ENCODE measurements at places on chromosomes 1 and 21. TPM values are rescaled to one million over a fixed set of nuclear protein-coding genes. Genes with fewer than 3 reads are reported as not detected.
A peak's percentile ranks its signal among the peaks of the same experiment; 100 is the strongest.

PROK1 gene
- total RNA-seq, result not detected

CYYR1 gene
- total RNA-seq, result 4.7 TPM

OXCT2 gene
- total RNA-seq, result 0.36 TPM

MEX3A gene
- total RNA-seq, result 32.9 TPM

BTBD8 gene
- 1.4 TPM for total RNA-seq

KRTAP10-7 gene
- total RNA-seq, result not detected

SH2D2A gene
- total RNA-seq, result 0.89 TPM

C1orf94 gene
- 0.70 TPM for total RNA-seq

CSTB gene
- 27.7 TPM for total RNA-seq

RNF207 gene
- total RNA-seq, result 7.4 TPM

DISP1 gene
- total RNA-seq, result 4.1 TPM

FCGR2B gene
- total RNA-seq, result not detected

ARHGEF19 gene
- 5.7 TPM for total RNA-seq

AKR7A2 gene
- total RNA-seq, result 33.9 TPM

SPRR2B gene
- total RNA-seq, result not detected

IL24 gene
- total RNA-seq, result not detected

FYB2 gene
- 0.26 TPM for total RNA-seq

LYSMD1 gene
- total RNA-seq, result 9.5 TPM

BNIPL gene
- total RNA-seq, result 0.29 TPM

DNA sequence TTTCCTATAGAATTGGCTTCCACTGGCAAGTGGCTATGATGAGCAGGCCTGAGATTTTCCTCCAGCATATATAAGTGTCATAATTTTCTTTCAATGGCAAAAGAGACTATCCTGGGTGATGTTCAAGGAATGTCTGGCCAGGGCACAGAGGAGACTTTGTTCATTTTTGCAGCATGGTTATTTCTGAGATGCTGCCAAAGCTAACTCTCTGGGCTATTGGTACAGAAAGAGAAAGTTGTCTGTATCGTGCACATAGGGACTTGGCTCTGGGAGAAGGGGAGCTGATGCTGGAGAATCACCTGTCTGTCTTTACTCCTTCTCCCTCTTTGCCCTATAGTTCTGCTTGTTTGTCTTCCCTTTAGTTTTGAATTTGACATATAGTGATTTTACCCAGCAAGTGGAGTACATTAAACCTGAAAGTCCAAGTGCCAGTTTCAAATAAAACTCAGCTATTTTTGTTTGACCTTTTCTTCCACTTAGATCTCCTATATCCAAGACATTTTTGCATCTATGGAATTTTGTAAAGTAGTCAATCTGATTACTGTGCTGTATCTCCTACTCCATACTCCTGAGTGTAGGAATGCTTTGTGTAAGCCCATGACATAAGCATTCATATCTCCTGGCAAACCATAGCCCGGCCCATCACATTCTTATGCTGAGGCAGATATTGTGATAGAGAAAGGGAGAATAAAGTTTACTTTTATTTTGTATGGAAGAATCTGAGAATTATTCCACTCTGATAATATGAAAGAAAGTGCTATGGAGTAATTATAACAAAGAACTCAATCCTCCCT is 3.9 kb downstream of the FNDC7 start:
- DNase-seq, result peak; percentile 26

- DNase-seq, result no peak
Measured at GRCh38 chr1:155850345-155850744, 6.7 kb downstream of the GON4L start.

DNA sequence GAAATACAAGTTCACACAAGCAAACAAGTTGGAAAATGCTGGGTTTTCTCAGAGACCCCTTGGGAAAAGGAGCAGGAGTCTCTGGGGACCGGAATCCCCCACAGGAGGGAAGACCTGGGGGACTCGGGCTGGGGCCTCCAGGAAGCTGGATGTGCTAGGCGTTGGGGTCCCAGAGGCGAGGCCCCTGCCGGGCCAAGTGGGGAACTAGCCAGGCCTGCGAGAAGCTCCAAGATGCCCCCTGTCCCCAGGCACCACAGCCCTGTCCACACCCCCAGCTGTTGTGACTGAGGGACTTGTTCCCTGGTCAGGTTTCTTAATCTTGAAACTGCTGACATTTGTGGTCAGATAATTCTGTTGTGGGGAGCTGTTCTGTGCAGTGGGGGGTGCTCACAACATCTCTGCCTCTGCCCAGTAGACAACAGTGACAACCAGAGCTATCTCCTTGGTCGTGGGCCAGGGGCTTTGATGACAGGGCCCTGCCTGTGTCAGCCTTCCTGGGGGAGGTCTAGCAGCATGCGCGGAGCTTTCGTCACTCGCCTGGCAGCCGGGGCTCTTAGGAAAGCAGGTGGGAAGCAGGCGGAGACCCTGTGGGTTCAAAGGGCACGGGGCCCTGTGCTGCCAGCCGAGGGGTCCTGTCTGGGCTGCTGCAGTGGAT is 126.4 kb upstream of the ARHGEF16 start:
- no peak for DNase-seq

DNA sequence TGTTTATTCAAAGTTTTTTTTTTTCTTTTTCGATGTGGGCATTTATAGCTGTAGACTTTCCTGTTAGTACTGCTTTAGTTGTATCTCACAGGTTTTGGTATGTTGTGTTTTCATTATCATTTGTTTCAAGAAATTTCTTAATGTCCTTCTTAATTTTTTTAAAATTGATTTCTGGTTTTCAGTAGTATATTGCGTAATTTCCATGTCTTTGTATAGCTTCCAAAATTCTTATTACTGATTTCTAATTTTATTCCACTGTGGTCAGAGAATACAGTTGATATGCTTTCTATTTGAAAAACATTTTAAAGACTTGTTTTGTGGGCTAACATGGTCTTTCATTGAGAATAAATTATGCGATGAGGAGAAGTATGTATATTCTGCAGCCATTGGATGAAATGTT is 463.2 kb upstream of the B3GALT2 start:
- DNase-seq, result no peak

GRCh38 chr1:21673277-21673780 is 4.2 kb upstream of the RAP1GAP start:
- peak; percentile 68 for DNase-seq

GRCh38 chr1:6385488-6386191 is 7.9 kb downstream of the ACOT7 start:
- DNase-seq, result peak; percentile 72

DNA sequence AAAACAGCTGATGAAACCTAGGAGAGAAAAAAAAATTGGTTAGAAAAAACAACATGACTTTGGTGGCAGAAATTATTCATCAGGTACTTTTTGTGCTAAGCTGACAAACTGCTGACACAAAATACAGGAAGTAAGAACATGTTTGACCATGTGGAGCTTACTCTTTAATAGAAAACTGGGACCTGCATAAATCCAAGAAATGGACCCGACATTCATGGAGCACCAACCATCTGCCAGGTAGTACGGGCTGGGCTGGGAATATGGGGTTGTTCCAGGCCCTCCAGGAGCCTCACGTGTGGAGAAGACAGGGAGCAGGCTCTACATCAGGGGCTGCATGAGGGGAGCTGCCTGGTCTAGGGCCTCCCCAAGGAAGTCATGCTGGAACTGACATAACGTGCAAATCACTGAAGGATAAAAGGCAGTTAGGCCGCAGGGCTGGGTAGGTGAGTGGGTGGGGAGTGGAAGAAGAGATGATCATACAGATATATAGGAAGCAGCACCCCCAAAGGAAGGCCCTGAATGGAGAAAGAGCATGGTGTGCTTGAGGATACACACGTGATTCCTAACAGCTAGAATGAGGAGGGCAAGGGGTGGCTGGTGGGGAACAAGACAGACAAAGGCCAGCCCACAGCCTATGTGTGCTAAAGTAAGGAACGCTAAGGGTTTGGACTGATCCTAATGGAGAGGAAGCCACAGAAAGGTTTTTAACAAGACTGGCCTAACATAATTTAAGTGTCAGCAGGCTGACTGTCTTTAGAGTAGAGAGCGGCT is 26.1 kb downstream of the CD58 start:
- no peak for DNase-seq

GRCh38 chr1:188065917-188066316 is 1237.2 kb downstream of the PLA2G4A start:
- no peak for DNase-seq

DNA sequence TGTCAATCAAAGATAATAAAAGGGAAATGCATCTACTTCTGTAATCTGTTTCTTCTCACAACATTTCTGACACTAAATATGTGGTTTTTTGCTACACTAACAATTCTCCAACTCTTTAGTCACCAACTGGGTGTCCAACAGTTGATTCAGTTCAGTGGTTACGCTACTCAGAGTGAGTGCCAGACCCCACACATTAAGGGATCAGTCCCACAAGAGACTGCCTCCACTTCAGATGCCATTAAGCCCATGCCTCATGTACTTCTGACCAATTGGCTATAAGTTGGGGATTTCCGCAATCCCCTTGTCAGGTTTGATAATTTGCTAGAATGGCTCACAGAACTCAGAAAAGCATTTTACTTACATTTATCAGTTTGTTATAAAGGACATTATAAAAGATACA is 28.4 kb downstream of the RNF2 start:
- peak; percentile 73 for DNase-seq

GRCh38 chr1:227949954-227950734 is 2.4 kb upstream of the WNT9A start:
- no peak for DNase-seq

GRCh38 chr1:145720878-145721671 is 1.8 kb downstream of the CD160 start:
- no peak for DNase-seq

- DNase-seq, result peak; percentile 83
Measured at GRCh38 chr21:38250991-38251418, 5.8 kb upstream of the KCNJ15 start.

GRCh38 chr1:228075801-228076271 is 6.7 kb upstream of the ARF1 start:
- no peak for DNase-seq

GRCh38 chr1:29984166-29984861 is 739.1 kb downstream of the MATN1 start:
- no peak for DNase-seq

- DNase-seq, result no peak
Measured at GRCh38 chr1:41683681-41684500, 199.4 kb upstream of the EDN2 start.

- peak; percentile 77 for DNase-seq
Measured at GRCh38 chr1:172279939-172280636, 140.4 kb upstream of the C1orf105 start.

DNA sequence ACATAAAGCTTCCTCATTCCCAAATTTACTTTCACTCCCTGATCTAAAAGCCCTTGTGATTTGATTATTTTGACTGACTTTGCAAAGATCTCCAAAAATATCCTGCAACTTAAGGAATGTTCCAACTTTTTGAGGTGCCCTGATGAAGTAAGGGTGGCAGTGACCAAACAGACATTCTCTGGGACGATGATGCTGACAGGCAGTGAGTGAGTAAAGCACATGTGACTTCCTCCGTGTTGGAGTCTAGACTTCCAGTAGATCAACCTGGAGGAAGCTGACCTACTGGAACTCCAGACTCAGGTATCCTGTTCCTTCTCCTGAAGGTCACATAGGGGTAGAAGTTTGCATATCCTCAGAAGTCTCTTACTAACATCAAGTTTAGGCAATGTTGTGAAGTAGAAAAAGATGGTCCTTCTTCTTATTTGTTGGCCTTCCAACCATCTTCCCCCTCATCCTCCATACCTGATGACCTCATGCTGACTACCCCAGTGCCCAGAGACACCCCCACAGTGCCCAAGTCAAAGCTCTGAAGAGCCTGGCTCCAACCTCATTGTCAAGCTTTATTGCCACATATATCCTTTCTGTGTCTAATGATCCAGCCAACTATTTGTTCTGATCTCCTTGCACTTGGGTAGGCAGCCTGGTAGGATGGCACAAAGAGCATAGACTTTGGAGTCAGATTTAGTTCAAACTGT is 16.0 kb downstream of the TNFSF4 start:
- DNase-seq, result peak; percentile 30

- no peak for DNase-seq
Measured at GRCh38 chr1:205582471-205583291, 49.1 kb downstream of the ELK4 start.

DNA sequence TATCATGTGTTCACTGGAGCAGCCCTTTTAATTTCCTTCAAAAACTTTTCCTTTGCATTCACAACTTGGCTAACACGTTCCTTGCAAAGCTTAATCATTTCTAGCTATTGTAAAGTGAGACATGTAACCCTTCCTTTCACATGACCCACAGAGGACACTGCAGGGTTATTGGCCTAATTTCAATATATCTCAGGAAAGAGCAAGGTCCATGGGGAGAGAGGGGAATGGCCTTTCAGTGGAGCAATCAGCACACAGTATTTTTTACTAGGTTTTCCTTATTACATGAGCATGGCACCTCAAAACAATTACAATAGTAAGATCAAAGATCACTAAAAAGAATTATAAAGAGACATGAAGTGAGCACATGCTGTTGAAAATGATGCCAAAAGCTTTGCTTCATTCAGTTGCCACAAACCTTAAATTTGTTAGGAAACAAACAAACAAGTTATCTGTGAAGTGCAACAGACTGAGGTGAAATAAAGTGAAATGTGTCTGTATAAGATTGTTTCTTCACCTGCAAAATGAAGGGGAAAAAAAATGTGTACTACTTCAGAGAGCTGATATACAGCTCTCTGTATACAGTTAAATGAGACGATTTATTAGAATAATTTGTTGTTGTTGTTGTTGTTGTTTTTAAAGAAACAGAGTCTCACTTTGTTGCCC is 61.5 kb downstream of the EIF4G3 start:
- no peak for DNase-seq

- no peak for DNase-seq
Measured at GRCh38 chr21:33496345-33496744, 4.8 kb upstream of the DNAJC28 start.

- DNase-seq, result no peak
Measured at GRCh38 chr1:94143173-94143808, 22.3 kb upstream of the ABCA4 start.

DNA sequence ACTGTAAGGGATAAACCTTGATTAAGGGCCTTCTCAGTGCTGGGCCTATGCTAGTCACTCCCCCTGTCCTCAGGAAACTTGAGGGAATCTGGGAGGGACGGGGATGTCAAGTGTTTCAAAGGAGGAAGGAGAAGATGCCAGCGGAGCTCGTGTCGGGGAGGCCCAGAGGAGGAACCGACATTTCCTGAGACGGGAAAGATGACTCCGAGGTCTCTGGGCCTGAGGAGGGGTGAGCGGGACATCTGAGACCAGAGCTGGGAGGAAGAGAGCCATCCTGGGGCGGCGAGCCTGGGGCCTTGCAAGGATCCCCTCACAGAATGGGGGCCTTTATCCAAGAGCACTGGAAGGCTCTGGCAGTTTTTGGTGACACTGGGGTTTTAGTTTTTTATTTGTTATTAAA is 10.4 kb downstream of the SLC66A1 start:
- no peak for DNase-seq

- DNase-seq, result no peak
Measured at GRCh38 chr1:199590708-199591107, 436.8 kb upstream of the NR5A2 start.

- DNase-seq, result no peak
Measured at GRCh38 chr1:246367041-246367440, 140.0 kb downstream of the SMYD3 start.

GRCh38 chr1:79708646-79709265 is 702.2 kb upstream of the ADGRL4 start:
- DNase-seq, result no peak

GRCh38 chr1:35449334-35450008 is 107.7 kb downstream of the KIAA0319L start:
- peak; percentile 94 for DNase-seq

GRCh38 chr1:116763787-116764465 is 9.7 kb downstream of the CD2 start:
- no peak for DNase-seq

Data from astrocyte (in vitro differentiated cells and primary cell).